CD14-positive monocyte (primary cell): ENCODE measurements at places on chromosomes 1 and 21. TPM values are rescaled to one million over a fixed set of nuclear protein-coding genes. Genes with fewer than 3 reads are reported as not detected.

Gene HMCN1
- polyA plus RNA-seq = not detected

Gene ZNF648
- polyA plus RNA-seq = not detected in 2 replicates

Gene SLFNL1
- polyA plus RNA-seq = 0.11 TPM

GRCh38 chr1:163168053-163168452 lies 34.7 kb downstream of the RGS5 start:
- no peak for DNase-seq
- no peaks in the 10 kb centered on the region for H3K4me1 ChIP-seq
- no peaks in the 10 kb centered on the region for H3K36me3 ChIP-seq
- no peaks in the 10 kb centered on the region for H3K27me3 ChIP-seq

Gene BTBD19
- polyA plus RNA-seq = 5.8 and 6.3 TPM in 2 replicates

GRCh38 chr1:31523012-31523411 lies 53.3 kb upstream of the TINAGL1 start:
- DNase-seq = peak; percentile 85
- peak overlapping the region; percentile 100 for H3K27ac ChIP-seq
- H3K36me3 ChIP-seq = no peaks in the 10 kb centered on the region
- no peaks in the 10 kb centered on the region for H3K27me3 ChIP-seq
- H3K4me3 ChIP-seq = no peak overlapping the region
- H3K4me1 ChIP-seq = peaks cover 52% of the 10 kb centered on the region

Gene AKR7A2
- 19.5 and 31.5 TPM in 2 replicates for polyA plus RNA-seq

DNA sequence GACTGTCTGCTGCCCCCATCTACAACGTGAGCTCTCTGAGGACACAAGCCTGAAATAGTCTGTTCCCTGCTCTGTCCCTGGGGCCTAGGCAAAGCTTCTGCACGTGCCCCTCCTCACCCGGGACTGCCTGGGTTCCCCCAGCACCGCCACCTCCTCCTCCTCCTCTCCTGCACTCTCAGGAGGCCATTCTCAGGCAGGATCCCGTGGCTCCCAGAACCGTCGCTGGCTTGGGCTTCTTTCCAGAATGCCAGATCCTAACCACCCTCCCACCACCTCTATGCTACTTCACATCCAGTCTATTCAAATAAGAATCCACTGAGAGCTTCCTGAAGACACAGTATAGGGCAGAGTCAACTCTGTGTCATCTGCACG lies 11.2 kb downstream of the NPHP4 start:
- H3K4me3 ChIP-seq = no peak overlapping the region
- no peaks in the 10 kb centered on the region for H3K27me3 ChIP-seq
- DNase-seq = no peak
- H3K36me3 ChIP-seq = no peaks in the 10 kb centered on the region

DNA sequence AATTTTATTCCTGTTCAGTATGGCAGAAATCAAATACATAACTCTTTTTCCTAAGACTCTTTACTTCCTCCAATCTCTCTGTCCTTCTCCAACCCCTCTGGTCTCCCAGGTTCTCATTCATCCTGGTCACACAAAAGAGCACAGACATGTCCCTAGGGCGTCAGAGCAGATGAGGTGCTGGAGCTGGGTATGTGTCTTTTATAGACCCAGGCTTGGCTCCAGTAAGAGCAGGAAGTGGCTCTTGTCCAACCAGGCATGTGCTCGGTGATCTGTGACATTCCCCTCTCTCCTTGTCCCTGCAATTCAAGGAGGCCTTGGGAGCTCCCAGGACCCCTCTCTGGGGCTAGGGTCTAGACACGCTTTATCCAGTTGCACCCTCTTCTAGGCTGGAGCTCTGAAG lies 18.0 kb upstream of the LCE2D start:
- DNase-seq = no peak
- H3K4me3 ChIP-seq = no peak overlapping the region
- no peaks in the 10 kb centered on the region for H3K36me3 ChIP-seq
- no peaks in the 10 kb centered on the region for H3K4me1 ChIP-seq

Gene LRRC71
- not detected in 2 replicates for polyA plus RNA-seq

- peak overlapping the region; percentile 95 for H3K27ac ChIP-seq
- peak overlapping the region; percentile 95 for H3K4me3 ChIP-seq
- peaks cover 49% of the 10 kb centered on the region for H3K4me1 ChIP-seq
- H3K36me3 ChIP-seq = no peaks in the 10 kb centered on the region
- peak; percentile 50 for DNase-seq
- H3K27me3 ChIP-seq = no peaks in the 10 kb centered on the region
Observed at GRCh38 chr1:151993084-151993733, 450 bp downstream of the S100A10 start.

GRCh38 chr1:153367090-153367489 lies 8.3 kb downstream of the S100A12 start:
- no peak for DNase-seq
- no peaks in the 10 kb centered on the region for H3K36me3 ChIP-seq
- no peaks in the 10 kb centered on the region for H3K27me3 ChIP-seq
- peak overlapping the region; percentile 54 for H3K4me3 ChIP-seq
- peak overlapping the region; percentile 85 for H3K27ac ChIP-seq

Gene APOBEC4
- not detected in 2 replicates for polyA plus RNA-seq

DNA sequence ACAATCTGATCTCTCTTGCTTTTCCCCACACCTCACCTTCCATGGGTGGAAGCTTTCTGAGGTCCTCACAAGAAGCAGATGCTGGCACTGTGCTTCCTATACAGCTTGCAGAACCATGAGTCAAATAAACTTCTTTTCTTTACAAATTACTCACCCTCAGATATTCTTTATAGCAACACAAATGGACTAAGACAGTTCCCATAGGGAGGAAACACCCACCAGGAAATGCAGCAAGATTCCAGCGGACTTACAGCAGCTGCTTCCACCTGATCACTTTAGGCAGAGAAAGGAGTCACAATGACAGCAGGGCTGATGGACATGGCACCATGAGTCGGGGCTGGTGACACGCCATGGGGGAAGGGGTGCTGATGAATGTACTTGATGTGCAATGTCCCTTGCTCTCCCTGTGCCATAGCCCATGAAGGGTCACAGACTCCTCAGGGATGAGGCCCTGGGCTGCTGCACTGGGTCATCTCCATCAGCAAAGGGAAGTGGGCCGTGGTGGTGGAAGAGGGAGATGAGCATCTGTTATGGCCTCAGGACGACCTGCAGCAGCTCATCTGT lies 53.9 kb downstream of the PRSS38 start:
- no peak overlapping the region for H3K27ac ChIP-seq
- no peaks in the 10 kb centered on the region for H3K4me1 ChIP-seq
- no peak for DNase-seq
- H3K4me3 ChIP-seq = no peak overlapping the region
- no peaks in the 10 kb centered on the region for H3K27me3 ChIP-seq

Gene TMPRSS15
- polyA plus RNA-seq = not detected in 2 replicates

DNA sequence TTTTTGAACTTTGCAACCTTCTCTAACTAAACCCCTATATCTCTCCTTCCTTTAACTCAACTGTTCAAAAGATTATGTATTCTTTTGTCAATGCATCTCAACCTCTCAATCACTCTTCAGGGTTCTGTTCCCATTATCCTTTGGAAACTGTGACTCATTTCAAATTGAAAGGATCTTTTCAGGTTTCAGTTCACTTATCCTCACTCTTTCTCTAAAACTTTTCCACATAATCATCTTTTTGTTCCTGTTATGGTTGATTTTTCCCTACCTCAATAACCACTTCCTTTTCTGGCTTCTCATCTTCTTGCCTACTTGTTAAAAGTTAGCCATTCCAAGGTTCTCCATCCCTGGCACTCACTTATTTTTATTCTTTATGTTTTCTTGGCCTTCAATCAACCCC lies 56.2 kb upstream of the NUF2 start:
- H3K27me3 ChIP-seq = no peaks in the 10 kb centered on the region

DNA sequence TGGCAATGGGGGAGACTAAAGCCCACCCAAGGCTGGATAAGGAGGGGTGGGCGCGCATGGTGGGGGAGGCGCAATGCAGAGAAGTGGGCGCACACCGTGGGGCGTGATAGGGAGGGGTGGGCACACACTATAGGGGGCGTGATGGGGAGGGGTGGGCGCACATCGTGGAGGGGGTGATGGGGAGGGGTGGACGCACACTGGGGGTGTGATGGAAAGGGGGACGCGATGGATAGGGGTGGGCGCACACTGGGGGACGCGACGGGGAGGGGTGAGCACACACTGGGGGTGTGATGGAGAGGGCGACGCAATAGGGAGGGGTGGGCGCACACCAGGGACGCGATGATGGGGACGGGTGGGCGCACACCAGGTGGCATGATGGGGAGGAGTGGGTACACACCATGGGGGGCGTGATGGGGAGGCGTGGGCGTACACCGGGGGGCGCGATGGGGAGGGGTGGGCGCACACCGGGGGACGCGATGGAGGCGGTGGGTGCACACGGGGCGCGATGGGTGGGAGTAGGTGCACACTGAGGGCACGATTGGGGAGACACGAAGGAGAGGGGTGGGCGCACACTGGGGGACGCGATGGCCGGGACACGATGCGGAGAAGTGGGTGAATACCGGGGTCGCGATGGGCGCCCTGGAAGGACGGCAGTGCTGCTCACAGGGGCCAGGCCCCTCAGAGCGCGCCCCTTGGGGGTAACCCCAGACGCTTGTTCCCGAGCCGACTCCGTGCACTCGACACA lies 929 bp downstream of the SUMO3 start:
- H3K27ac ChIP-seq = no peak overlapping the region
- peak overlapping the region; percentile 79 for H3K4me3 ChIP-seq
- H3K27me3 ChIP-seq = no peaks in the 10 kb centered on the region
- no peak for DNase-seq
- H3K4me1 ChIP-seq = peaks cover 11% of the 10 kb centered on the region

DNA sequence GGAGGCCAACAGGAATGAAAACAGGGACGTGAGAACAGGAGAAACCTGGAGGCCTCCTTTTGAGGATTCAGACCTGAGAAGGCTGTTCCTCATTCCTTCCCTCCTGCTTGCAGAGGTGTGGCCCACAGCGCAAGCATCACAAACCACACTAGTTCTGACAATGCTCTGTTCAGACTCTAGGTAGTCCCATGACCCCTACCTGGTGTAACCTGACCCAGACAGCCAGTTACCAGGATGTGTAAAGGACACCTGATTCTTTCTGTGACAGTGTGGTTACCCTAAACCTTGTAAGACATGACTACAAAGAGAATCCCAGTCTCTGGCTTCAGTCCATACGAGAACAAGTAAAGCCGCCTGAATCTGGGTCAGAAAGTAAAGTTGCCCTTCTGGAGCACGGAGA lies 3.2 kb downstream of the MECR start:
- H3K27me3 ChIP-seq = no peaks in the 10 kb centered on the region
- H3K4me3 ChIP-seq = no peak overlapping the region
- H3K27ac ChIP-seq = no peak overlapping the region
- DNase-seq = no peak
- peaks cover 6% of the 10 kb centered on the region for H3K36me3 ChIP-seq

Gene TMEM82
- not detected in 2 replicates for polyA plus RNA-seq

DNA sequence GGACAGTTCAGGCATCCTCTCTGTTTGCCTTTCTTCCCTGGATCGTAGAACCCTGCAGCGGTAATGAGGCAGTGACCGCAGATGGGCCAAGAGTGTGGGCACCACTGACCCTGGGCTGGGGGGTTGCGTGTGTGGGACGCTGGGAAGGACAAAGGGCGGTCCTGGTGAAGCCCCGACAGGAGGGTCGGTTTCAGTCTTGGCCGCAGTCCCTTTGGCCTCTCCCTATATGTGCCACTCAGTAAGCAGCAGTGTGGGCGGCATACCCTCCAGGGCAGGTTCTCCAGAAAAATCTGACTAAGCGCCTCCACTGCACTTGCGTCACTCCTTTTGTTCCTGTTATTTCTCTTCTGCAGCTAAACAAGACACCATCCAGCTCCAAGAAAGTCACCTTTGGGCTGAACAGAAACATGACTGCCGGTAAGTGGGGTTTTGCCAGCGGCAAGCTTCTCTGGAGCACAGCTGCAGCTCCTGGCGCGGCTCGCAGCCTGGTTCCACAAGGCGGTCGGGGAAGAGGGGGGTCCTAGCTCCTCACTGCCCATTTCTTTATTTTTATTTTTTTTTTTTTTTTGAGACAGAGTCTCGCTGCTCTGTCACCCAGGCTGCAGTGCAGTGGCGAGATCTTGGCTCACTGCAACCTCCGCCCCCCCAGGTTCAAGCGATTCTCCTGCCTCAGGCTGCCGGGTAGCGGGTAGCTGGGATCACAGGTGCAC lies 27.7 kb upstream of the PDXK start:
- no peak for DNase-seq
- H3K27ac ChIP-seq = no peak overlapping the region
- peaks cover 70% of the 10 kb centered on the region for H3K36me3 ChIP-seq
- no peak overlapping the region for H3K4me3 ChIP-seq

- peak overlapping the region; percentile 25 for H3K27ac ChIP-seq
- no peak overlapping the region for H3K4me3 ChIP-seq
- no peaks in the 10 kb centered on the region for H3K27me3 ChIP-seq
- peak; percentile 29 for DNase-seq
Observed at GRCh38 chr1:17653728-17654351, 101.3 kb upstream of the ACTL8 start.

- H3K36me3 ChIP-seq = no peaks in the 10 kb centered on the region
- DNase-seq = no peak
Observed at GRCh38 chr1:205357567-205357966, 845 bp upstream of the KLHDC8A start.

- H3K4me1 ChIP-seq = peaks cover 23% of the 10 kb centered on the region
- H3K36me3 ChIP-seq = peaks cover 30% of the 10 kb centered on the region
- H3K4me3 ChIP-seq = peak overlapping the region; percentile 73
Observed at GRCh38 chr1:1407636-1408318, 684 bp upstream of the MRPL20 start.

GRCh38 chr1:173039626-173040025 lies 11.1 kb downstream of the TNFSF18 start:
- no peak overlapping the region for H3K4me3 ChIP-seq
- no peaks in the 10 kb centered on the region for H3K36me3 ChIP-seq
- H3K4me1 ChIP-seq = peaks cover 25% of the 10 kb centered on the region

DNA sequence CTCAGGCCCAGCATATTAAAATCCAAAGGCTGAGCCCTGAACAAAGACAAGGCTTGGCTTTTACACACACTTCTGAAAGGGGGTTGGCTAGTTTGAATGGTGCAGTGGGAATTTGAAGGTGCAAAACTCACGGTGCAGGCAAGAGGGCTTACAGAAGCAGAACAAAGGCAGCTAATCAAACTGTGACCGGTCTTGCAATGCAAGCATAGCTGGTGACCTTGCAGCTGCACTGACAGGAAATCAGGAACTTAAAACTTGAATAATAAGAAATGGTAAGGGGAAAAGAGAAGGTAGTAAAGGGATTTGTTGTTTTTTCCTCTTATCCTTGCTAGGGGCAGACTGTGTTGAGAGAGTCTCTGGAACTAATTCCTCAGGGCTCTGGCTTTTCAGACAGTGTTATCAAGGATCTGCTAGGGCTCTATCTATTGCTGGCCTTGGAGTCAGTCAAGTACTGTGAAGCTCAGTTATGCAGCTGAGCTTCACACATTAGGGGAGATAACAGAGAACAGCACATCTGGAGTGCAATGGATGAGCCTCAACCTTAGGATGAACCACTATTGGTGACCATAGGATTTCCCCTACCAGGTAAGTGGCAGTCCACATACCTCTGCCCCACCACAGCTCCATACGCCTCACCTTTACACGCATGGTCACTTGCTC lies 97.6 kb downstream of the PPIAL4G start:
- H3K4me1 ChIP-seq = peaks cover 14% of the 10 kb centered on the region
- no peak overlapping the region for H3K4me3 ChIP-seq
- H3K36me3 ChIP-seq = no peaks in the 10 kb centered on the region
- H3K27ac ChIP-seq = no peak overlapping the region
- DNase-seq = peak; percentile 19

GRCh38 chr1:38696371-38696770 lies 163.2 kb downstream of the RRAGC start:
- no peaks in the 10 kb centered on the region for H3K4me1 ChIP-seq
- H3K27me3 ChIP-seq = no peaks in the 10 kb centered on the region
- H3K27ac ChIP-seq = no peak overlapping the region
- no peaks in the 10 kb centered on the region for H3K36me3 ChIP-seq
- no peak overlapping the region for H3K4me3 ChIP-seq

- H3K36me3 ChIP-seq = no peaks in the 10 kb centered on the region
- no peak overlapping the region for H3K27ac ChIP-seq
- H3K27me3 ChIP-seq = peaks cover 3% of the 10 kb centered on the region
- H3K4me1 ChIP-seq = no peaks in the 10 kb centered on the region
Observed at GRCh38 chr21:35329940-35330660, 281.0 kb upstream of the RUNX1 start.
